ENCODE measurements at places on chromosomes 5 and 9.
A peak's percentile ranks its signal among the peaks of the same experiment; 100 is the strongest.

DNA sequence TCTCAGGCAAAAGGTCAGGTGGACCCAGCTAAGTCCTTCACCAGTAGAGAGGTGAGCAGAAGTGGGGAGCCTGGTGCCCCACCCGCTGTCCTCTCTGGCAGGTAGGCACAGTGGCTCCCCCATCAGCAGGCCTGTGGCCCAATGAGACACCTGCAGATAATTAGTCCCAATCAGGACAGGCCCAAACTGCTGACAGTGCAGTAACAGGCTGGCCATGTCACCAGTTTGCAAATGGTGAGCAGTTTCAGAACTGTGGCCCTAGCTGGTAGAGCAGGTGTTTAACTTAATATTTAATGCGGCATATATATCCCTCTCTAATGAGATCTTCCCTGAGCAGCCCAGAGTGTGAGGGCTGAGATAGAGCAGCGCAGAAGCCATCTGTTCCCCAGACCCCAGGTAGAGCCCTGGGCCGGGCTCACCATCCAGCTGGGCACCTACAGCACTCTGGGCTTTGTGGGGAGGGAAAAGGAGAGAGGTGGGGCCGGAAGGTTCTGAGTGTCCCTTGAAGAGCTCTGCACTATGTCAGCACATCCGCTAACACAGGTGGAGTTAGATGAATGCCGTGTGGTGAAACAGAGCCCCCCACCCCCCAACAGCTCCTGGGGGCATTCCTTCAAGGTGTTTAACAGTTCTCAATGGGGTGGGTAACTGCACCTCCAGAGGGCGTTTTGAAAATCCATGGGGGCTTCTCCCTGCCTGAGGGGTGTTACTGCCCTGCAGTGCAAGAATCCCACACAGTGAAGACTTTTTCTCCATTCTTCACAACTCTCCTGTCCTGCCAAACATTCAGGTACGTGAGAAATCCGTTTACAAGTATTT is 120.5 kb downstream of the PAX5 start:
- DNase-seq = no peak

- no peak for DNase-seq
Measured at GRCh38 chr5:54304040-54304439, 6.3 kb downstream of the ARL15 start.

GRCh38 chr5:176700239-176700847 is 53.1 kb downstream of the TSPAN17 start:
- DNase-seq = no peak

GRCh38 chr9:121333950-121334773 is 35.9 kb downstream of the STOM start:
- DNase-seq = no peak

DNA sequence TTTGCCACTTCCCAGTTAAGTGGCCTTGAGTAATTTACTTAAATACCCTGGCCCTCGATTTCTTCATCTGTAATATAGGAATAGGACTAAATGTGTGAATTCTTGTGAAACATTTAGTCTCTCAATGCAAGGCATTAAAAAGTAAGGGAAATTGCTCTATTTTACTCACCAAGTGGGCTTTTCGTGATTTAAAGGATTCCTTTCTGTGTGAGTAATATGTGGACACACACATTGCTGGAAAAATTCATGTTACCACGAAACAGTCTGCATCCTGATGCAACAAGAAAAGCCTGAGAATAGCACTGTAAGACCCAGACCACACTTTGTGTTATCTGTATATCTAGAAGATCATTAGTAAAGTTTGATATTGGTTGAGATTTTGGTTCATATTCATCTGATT is 1243.0 kb upstream of the CDH9 start:
- no peak for DNase-seq

DNA sequence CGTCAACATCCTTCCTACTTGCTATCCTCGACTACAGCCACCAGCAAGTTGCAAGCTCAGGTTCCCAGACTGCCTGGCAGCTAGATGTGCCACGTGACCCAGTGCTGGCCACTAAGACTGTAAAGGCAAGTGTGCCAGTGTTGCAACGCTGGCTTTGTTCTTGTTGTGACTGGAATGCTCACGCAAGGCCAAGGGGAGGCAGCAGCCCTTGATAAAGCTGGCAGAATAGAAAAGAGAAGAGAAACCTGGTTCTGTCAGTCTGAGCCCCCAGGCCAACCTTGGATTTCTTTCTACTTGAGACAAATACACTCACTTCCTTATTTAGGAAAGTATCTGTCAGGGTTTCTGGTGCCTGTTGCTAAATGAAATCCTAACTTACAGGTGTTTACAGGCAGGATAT is 113.0 kb downstream of the KLHL3 start:
- DNase-seq = peak; percentile 77

- DNase-seq = peak; percentile 92
Measured at GRCh38 chr9:19161257-19162025, 34.1 kb upstream of the PLIN2 start.

DNA sequence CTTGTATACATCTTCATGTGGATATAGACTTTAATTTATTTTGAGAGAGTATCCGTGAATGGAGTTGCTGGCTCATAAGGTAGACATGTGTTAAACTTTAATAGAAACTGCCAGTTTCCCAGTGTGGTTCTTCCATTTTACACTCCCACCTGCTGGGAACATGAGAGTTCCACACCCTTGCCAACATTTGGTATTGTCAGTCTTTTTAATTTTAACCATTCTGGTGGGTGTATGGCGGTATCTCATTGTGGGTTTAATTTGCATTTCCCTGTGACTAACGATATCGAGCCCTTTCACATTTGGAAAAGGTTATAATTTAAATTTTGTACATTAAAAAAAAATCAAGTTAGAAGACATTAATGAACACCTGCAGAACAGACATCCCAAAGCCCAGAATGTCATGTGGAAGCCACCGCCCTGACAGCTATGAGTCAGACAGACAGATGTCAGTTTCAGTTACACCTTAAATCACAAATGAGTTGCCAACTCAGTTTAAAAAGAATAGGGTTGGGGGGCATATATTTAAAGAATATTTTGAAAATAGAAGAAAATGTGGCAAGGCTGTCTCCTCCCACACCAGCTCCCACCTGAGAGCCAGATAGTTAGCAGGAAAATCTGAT is 36.9 kb downstream of the ANKRD33B start:
- no peak for DNase-seq

Measured in lower leg skin (tissue), 4 donors.